H1 (cell line): ENCODE measurements at places on chromosomes 4 and X. TPM values are rescaled to one million over a fixed set of nuclear protein-coding genes. Genes with fewer than 3 reads are reported as not detected.

- no peak for DNase-seq
Measured at GRCh38 chr4:174324725-174325124, 41.0 kb downstream of the CEP44 start.

DNA sequence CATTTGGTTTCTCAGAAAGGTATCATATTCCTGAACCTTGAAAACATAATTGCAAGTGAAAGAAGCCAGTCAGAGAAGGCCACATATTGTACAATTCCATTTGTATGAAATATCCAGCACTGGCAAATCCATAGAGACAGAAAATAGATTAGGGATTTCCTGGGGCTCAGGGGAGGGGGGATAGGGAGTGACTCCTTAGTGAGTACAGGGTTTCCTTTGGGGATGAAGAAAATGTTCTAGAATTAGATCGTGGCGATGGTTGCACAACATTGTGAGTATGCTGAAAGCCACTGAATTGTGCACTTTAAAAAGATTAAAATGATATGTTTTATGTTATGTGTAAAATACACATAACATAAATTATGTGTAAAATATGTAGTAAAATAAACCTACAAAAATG, 10.3 kb downstream of the XPNPEP2 start:
- DNase-seq: no peak

DNA sequence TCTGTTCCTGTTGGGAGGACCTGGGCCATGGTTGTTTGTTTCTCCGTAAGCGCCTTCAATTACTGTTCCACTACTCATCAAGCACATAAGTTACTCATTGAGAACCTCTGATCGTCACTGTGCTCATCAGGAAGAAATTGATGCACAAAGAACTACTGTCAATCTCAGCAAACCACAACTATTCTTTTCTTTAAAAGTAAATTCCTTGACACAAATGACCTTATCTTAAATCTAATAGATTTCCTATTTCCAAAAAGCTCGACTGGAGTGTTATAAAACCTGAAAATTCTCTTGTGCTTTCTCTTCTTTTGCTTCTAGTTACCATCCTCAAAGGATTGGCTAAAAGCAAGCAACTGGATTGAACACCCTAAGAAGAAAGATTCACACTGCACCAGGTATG, at the start of gene MUC7:
MUC7 (plus strand) TSS at position 301 of the 400 bp plus-strand sequence. CDS start 1,825 bp downstream, outside the sequence.
- no peak for DNase-seq

GRCh38 chr4:8110071-8110986, 48.3 kb downstream of the ABLIM2 start:
- DNase-seq: peak; percentile 65

DNA sequence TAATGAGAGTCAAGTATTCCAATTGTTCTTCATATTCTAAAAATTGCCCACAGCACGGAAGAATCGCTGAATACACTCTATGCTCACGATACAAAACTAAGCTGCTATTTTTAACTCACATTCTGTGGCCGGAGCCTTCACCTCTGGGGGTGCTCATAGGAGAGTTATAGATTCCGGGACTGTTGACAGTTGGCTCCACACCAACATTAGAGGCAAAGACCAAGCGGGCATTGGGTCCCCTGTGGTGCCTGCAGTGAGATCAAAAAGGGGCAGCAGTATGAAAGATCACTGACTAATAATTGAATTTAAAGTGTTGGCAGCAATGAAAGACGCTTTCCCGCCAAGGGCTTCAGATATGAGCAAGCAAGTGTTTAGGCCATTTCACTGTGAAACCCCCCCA, 146.0 kb downstream of the TMEM144 start:
- no peak for DNase-seq

GRCh38 chrX:10741550-10741949, 121.2 kb upstream of the MID1 start:
- no peak for DNase-seq

CLCN4 gene
- 7.5 and 11.2 TPM in 2 replicates for total RNA-seq

PLXNA3 gene
- 18.2 and 23.5 TPM in 2 replicates for total RNA-seq

- no peak for DNase-seq
Measured at GRCh38 chr4:26083987-26084386, 170.0 kb downstream of the SMIM20 start.
